Stimulated activated CD4-positive, alpha-beta T cell treated with anti-CD3 and anti-CD28 coated beads, Interleukin-1b, Interleukin-23, amount 100 ng/mL, for 4 hours (primary cell): ENCODE measurements at places on chromosomes 4 and X.

DNA sequence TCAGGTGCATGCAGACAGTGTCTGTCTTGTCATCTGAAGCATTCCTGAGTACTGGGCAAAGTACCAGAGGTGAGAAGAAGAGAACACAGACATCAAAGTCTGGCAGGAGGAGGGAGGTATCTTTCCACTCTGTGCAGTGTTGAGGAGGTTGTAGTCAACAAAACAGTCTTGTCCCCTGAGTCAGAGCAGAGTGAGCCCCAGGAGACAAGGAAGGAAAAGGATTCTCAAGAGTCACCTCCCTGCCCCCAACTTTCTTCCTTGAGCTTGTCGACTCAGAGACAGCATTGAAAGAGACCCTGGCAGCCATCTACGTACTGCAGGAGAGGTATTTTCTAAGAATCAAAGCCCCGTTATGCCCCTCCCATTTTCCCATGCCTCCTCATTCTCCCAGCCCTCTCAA lies 4.4 kb upstream of the SRPX start:
- no peak for DNase-seq

GRCh38 chr4:16516796-16517439 lies 290.6 kb upstream of the TAPT1 start:
- no peak for DNase-seq

DNA sequence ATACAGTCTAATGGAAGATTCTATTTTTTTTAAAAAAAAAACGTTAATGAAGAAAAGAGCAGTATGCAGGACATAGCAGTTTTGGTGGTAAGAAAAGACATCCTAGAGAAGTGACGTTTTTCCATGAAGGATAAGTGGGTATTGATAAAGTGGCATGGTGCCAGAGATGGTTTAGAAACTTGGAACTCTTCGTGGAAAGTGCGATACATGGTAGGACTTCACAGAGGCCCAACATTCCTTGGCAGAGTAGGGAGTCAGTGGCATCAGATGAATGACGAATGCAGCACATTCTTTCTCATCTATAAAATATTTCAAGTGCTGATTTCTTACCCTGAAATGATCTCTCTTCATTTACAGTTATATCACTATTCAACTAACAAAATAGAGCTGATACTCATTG lies 298.7 kb downstream of the CCSER1 start:
- no peak for DNase-seq

DNA sequence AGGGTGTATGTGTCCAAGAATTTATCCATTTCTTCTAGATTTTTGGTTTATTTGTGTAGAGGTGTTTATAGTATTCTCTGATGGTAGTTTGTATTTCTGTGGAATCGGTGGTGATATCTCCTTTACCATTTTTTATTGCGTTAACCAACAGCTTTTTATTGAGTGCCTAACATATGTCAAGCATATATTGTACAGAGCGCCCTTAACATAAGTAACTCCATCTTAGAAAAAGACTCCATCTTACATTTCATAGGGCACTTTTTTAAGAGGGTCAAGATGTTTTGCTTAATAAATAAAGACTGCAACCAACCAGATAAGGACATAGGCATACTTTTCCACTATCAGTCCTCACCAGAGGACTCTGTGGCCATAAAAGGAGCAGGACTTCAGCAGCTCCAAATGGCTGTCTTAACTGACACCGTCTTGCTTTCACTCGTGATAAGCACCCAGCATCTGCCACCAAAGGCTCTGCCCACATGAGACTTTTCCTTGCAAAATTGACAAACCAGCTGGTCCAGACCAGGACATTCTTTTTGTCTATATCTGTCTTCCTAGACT lies 75.0 kb downstream of the HS6ST2 start:
- DNase-seq: no peak

- DNase-seq: no peak
These were observed 231.7 kb downstream of the SPRY1 start for GRCh38 chr4:123628288-123628687.

DNA sequence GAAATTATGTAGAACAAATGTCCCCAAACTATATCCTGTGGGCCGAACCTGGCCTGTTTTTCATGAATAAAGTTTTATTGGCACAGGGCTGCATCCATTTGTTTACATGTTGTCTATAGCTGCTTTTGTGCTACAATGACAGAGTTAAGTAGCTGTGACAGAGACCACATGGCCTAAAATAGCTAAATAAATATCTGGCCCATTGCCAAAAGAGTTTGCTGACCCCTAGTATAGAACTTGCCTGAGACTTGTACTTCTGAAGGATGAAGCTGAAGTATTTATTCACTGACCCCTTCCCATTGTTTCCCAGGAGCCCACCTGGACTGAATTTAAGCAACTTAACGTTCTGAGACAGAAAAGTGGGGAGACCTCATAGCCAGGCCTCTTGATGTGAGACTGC lies 325.6 kb downstream of the FRMPD4 start:
- no peak for DNase-seq

- DNase-seq: no peak
These were observed 11.6 kb downstream of the SASH3 start for GRCh38 chrX:129791336-129791735.

- no peak for DNase-seq
These were observed 272.9 kb downstream of the CFAP299 start for GRCh38 chr4:80608281-80608980.

GRCh38 chr4:81314196-81314896 lies 99.3 kb upstream of the PRKG2 start:
- DNase-seq: no peak

DNA sequence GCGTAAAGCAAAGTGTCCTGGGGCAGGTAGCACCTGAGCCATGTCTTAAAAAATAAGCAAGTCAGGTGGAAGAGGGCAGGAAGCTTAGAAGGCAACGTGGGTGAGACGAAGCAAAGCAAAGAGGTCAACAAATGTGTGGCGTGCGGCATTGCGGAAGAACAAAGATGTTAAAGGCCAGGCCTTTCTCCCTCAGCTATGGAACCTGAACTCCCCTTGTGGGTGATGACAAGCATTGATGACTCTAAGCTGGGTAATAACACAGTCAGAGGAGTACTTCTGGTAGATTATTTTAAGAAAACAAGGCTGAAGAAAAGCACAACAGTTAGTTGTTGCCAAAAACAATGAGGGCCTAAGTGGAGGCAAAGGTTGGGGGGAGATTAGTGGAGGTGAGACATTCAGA lies 29.0 kb upstream of the SORBS2 start:
- no peak for DNase-seq

DNA sequence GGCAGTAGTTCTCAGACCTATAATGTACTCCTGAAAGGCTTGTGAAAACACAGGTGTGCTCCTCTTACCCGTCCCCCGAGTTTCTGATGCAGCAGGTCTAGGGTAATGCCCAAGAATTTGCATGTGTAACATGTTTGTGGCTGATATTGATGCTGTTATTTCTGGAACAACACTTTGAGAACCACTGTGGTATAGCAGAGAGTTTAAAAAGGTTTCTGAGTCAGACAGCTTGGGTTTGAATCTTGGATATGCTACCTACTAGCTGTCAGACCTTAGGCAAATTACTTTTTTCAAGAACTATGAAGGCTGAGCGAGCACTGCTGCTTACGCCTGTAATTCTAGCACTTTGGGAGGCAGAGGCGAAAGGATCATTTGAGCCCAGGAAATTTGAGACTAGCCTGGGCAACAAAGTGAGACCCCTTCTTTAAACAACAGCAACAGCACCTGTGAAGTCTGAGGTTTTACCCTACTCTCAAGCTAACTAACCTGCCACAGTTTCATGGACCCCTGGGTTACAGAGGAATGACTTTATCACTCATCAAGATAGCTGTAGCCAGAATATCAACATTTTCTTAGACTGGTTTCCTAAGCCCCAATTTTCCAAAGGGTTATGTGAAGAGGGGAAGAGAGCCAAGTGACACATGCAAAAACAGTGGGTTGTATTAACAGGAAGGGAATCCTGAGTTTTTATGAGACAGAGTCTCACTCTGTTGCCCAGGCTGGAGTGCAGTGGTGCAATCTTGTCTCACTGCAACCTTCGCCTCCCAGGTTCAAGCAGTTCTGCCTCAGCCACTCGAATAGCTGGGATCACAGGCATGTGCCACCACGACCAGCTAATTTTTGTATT lies 5.1 kb downstream of the AFF1 start:
- no peak for DNase-seq

DNA sequence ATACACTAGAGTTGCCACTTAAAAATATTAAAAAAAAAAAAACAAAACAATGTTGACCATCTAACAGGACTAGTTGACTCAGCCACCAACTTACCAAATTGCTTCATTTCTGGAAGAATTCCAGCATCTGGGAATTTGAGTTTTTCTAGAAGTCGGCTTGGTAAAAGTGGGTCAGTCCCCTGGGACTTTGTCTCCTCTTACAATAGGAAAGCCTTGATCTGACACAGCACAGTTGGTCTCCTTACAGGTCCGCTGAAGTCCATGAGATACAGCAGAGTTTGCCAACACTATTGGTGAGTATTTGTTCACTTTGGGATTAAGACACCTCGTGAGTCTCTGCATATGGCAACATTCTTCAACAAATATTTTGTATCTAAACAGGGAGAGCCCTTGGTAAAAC lies 18.2 kb upstream of the DDIT4L start:
- DNase-seq: no peak

- no peak for DNase-seq
These were observed 64.4 kb upstream of the PDLIM3 start for GRCh38 chr4:185599553-185600243.
